HAP-1 (cell line): ENCODE measurements at places on chromosomes 12 and 14.

DNA sequence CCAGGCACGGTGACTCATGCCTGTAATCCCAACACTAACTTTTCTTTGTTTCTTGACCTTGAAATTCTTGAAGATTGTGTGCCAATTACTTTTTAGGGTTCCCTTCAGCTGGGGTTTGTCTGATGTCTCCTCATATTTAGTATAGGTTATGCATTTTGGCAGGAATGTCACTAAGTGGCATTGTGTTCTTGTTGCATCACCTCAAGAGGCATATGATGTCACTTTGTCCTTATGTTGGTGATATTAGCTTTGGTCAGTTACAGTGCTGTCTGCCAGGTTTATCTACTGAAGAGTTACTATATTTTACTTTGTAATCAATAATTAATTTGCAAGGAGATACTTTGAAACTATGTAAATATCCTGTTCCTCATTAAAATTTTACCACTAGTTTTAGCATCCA is 61.0 kb upstream of the BTG1 start:
- no peak for DNase-seq

- no peak for DNase-seq
Measured at GRCh38 chr14:65976761-65977404, 509.3 kb upstream of the CCDC196 start.

DNA sequence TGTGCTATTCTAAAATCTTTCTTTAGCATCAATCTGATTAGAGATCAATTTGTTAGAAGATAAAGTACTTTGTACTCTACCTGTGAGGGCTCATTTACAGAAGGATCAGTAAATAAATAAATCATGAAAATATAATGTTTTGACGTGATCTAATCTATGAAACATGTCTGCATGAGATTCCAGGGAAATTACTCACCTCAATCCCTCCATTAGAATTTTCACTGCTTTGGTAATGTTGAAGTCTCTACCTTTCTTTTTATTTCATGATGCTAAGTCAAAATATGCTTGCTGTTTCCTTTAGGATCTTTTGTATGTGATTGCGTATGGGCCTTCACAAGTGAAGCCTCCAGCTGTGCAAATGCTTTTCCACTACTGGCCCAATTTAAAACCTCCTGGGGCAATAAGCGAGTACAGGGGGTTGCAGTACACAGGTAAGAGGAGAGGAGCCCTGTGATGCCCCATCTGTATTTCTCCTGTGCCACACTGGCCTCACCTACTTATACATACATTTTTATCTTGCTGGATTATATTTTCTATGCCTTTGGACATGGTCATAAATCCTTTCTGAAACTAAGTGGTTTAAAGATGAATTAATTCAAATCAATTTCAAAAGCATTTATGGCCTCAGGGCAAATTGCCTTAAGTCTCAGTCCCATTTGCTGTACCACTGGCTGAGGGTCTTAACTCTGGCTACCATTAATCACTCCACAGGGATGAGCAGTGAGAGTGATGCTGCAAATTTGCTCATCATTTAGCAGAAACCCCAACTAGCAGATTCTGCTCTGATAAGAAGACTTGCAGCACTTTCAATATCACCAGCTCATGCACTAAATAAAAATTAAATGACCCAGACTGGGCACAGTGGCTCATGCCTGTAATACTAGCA is 66.4 kb downstream of the UNC79 start:
- DNase-seq: no peak

- DNase-seq: no peak
Measured at GRCh38 chr14:95759941-95760340, 46.0 kb upstream of the TCL1A start.

DNA sequence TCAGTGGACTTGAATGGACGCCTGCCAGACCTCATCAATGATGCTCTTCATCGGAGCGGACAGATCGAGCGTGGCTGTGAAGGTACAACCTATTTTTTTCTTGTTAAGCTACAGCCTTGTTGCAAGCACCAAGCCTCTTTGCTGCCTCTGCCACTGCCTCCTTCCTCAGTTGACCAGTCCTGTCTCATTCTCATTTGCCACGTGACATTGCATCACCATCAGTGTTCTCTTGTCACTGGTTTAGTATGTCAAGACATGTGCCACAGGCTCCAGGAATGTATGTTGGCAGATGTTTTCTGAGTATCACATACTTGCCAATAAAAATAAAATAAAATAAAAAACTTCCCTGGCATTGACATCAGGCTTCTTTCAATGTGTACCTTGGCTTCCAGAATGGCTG is 798.1 kb downstream of the NRXN3 start:
- DNase-seq: no peak

GRCh38 chr14:65565948-65566347 is 153.4 kb downstream of the FUT8 start:
- DNase-seq: no peak
